ENCODE measurements at places on chromosomes 2 and 18.

GRCh38 chr2:70894765-70895164 lies 40.9 kb upstream of the ATP6V1B1 start:
- no peak for DNase-seq

- no peak for DNase-seq
Observed at GRCh38 chr2:174688079-174688478, 76.2 kb downstream of the CHRNA1 start.

DNA sequence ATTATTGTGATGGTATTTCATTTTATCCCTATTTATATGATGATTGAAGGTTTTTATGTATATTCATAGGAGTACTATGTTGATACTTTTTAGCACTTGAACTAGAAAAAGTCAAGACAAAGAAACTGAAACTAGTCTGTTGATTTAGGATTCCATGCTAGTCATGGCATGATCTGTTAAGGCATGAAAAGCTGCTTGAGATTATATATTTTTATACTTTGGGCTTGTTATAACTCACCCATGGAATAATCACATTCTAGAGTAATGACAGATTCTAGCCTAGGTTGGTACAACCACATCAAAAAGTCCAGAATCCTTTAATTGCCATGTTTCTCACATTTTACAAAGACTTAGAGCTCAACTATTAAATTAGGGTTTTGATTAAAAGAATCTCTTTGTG lies 472.6 kb upstream of the CELF4 start:
- no peak for DNase-seq

DNA sequence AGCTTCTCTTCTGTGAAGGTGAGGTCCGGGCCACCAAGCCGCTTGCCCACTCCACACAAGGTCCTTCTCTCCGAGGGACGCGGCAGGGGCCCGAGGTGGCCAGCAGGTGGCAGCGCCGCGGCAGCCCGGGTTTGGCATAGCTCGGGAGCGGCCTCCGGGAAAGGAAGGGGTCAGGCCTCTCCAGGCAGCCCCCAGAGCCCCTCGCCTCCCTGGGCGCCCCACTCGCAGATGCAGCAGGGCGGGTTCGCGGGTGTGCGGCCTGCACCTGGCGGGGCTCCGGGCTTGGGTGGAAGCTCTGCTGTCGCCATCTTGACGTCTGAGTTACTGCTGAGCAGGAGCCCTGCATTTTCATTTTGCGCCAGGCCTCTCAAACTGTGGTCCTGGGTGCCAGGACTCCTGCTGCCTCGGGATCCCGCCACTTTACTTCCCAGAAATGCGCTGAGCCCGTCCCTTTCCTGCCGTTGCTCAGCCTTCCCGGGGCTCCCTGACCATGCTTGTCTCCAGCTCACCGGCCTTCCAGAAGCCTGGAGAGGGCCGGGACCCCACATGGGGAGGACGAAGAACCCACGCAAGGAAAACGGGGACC lies 18.6 kb upstream of the NCL start:
- peak; percentile 64 for DNase-seq

- DNase-seq = no peak
Observed at GRCh38 chr2:38720613-38721241, 30.4 kb downstream of the SRSF7 start.

GRCh38 chr2:223995569-223995968 lies 38.3 kb downstream of the MRPL44 start:
- no peak for DNase-seq

DNA sequence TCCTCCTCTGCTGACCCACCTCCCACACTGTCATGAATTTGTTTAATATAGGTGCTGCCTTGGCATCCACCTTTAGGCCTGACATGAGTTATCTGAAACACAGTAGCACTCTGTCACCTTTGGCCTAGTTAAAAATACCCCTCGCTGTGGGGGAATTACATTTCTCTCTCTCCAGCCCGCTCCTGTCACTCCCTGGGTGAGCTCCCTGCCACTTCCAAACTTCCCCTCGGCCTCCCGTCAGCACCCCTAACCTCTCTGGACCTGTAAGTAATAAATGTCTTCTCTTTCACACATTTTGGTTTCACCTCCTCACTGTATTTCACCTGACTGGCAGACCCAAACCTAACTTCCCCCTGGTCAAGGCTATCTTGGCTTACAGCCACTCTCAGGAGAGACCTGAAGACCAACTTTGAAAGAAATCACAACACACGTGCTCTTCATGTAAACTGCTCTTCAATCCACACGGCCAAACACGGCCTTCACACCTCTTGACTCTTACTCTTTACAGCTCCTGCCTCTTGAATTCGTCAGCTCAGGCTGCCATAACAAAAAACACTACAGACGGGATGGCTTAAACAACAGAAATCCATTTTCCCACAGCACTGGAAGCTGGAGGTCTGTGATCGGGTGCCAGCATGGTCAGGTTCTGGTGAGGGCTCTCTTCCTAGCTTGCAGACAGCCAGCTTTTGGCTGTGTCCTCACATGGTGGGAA lies 28.3 kb downstream of the REEP1 start:
- DNase-seq = no peak

DNA sequence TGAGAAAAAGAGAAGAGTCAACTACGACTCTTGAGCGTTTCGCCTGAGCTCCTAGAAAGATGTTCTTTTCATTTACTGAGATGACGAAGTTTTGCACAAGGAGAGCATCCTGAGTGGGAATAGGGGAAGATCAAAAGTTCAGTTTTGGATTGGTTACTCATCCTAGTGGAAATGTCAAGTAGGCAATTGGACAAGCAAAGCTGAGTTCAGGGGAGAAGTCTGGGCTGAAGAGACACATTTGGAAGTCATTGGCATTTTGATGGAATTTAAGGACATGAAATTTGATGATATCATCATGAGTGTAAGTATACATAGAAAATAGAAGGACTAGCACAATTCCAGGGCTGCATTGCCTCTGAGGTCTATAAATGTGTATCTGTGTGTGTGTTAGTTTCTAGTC lies 416.6 kb downstream of the RAD51AP2 start:
- no peak for DNase-seq

DNA sequence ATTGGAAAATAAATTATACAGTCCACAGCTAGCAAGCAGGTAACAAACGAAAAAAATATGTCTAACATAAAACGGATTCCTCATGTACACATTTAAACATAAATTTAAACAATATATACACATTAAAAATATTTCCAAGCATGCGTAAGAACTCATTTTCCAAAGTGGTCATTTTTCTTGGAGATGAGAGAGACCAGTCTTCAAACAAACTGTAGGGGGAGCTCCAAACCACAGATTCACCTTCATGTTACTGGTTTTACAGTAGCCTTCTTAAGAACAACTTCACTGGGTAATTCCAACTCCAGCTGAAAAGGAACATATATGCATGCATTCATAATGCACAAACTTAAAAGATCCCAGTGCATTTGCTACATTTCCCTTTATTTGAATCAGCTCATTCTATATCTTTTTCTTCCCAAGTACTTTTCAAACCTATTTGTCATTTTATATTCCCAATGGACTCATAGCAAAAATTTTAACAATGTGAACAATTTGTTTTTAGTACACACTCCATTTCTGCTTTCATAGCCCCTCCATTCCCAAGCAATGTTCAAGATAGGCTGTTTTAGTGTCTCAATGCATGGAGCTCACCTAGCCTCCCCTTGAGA lies 4.7 kb upstream of the STAMBP start:
- DNase-seq = no peak

DNA sequence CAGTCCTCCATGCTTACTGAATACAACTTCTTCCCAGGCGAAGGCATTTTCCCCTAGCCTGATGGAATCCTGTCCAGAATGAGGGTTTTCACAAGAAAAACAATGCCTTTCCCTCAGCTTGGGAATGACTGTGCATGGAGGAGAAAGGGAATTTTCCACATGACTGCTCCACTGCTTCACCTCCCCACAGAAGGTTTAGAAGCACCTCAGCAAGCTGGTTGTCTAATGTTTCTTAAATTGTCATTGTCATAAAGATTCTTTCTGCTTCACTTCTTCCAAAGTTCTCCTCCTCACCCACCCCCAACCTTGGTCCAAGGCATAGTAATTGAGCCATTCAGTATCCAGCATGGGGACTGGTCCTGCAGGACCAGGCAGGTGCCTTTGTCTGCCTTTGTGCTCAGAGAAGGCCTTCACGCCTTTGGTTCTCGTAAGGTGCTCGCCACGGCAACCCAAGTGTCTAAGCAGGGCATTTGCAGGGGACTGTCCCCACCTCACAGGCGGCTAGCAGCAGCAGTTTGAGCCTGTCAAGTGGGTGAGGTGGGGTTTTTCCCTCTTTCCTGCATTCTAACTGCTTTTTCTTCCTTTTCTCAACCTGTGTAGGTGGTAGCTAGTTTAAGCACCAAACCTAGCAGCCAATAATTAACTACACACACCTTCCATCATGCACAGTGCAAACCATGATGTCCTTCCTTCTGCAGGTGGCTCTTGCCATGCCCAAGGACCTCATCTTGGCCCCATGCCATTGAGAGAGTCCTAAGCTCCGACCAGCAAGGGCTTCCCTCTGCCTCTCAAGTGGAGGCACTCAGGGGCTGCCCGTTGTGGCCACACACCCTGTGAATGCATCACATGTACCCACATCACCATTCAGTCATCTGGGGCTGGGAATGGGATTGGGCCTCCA lies 65.7 kb upstream of the BCL2L11 start:
- DNase-seq = peak; percentile 12

- no peak for DNase-seq
Observed at GRCh38 chr2:178550352-178550751, 70.1 kb downstream of the PLEKHA3 start.

DNA sequence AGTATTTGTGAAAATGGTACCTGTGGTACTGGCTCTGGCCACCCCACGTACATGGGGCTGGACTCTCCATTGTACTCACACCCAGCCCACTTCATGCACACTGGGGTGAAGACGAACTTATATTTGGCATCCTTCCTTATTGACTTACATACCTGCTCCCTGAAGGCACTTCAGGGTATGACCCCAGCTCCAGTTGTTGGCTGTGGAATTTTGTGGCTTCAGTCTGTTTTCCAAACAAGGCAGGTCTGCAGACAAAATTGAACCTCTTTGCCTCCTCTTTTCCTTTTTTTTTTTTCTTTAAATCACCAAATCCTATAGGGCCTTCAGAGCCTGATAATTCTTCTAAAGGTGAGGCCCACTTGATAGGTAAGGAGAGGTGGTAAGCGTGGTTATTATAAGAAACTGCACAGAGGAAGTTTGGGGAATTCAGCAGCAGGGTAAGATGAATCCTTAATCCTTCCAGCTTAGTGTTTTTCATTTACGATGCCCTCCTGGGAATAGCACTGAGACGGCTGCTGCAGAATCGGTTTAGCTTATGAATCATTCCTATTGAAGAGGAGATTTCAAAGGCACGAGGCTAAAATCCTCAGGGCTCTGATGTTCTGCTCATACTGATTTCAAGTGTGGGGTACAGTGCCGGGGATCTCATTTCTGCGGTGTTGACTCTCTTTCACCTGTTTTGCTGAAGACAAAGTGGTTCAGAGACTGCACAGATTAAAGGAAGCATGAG lies 55.2 kb downstream of the KIF5C start:
- no peak for DNase-seq

GRCh38 chr2:5123582-5124196 lies 568.5 kb upstream of the SOX11 start:
- no peak for DNase-seq

- no peak for DNase-seq
Observed at GRCh38 chr2:189253836-189254235, 74.3 kb upstream of the COL5A2 start.

- DNase-seq = no peak
Observed at GRCh38 chr2:75108937-75109482, 90.3 kb downstream of the TACR1 start.

GRCh38 chr2:174198846-174199564 lies 49.3 kb downstream of the OLA1 start:
- no peak for DNase-seq

DNA sequence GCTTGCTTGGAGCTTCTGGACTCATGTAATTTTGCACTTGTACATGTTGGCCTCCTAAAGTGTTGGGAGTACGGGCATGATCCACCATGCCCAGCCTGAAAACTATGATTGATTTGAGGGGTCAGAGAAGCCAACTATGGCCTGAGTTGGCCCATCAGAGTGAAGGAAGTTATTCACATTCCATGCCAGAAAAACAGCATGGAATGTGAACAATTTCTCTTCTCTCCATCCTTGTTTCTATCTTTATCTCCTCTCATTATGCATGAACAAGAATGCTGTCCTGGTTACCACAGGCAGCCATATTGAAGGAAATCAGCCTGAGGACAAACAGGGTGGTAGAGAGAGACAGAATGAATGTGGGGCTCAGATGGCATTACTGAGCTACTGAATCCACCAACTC lies 3.5 kb upstream of the CD226 start:
- no peak for DNase-seq

DNA sequence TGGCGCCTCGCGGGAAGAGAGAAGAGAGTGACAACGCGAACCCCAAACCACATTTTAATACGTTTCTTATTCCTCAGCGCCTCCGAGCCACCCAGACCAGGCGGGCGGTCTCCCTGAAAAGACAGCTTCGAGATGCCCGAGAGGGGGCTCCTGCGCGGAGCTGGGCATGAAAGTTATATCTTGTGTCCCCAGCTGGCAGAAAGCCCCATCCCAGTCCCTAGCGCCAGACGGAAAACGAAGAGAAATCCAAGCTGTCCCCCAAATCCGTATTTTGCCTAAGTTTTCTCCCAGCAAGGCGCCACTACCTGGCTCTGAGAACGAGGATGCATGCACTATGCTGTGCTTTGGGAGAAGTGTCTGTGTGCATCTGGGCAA lies 797 bp downstream of the NXPH2 start:
- no peak for DNase-seq

DNA sequence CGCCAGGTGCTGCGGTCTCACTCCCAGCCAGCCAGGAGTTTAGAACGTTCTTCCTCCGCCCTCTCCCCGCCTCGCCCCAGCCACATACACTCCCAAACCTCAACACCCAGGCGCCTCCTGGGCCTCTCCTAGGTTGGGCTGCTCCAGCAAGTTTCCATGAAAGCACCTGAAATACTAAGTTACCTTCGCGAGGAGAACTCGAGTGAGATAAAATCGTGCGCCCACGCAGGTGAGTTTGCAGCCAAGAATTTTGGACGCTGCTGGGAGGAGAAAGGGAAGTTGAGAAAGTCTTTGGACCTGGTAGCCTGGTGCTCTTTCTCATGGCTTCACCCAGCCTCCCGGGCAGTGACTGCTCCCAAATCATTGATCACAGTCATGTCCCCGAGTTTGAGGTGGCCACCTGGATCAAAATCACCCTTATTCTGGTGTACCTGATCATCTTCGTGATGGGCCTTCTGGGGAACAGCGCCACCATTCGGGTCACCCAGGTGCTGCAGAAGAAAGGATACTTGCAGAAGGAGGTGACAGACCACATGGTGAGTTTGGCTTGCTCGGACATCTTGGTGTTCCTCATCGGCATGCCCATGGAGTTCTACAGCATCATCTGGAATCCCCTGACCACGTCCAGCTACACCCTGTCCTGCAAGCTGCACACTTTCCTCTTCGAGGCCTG lies at the start of gene GPR39:
Gene GPR39 (plus strand): TSS at position 83 of the 673 bp plus-strand sequence.
- DNase-seq = no peak

DNA sequence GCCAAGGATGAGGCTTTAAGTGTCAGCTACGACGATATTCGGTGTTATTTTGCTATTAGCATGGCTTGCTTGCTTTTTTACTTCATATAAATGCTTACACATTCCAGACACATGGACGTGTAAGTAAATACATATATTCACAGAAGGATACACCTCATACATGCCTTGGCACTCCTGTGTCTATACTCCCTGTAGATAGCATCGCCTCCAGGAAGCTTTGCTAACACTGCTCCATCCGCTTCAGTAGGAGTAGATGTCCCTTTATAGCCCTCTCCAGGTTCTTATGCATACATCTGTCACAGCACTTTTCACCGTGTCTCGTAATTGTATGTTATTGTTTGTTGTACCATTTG lies 27.5 kb upstream of the KCTD1 start:
- no peak for DNase-seq

All from stimulated activated CD4-positive, alpha-beta T cell treated with anti-CD3 and anti-CD28 coated beads, Interleukin-15, amount 100 ng/mL, for 1 hour (primary cell).